ENCODE measurements at places on chromosomes 2 and 18.

GRCh38 chr2:65529419-65529818 is 97.0 kb upstream of the SPRED2 start:
- no peak for DNase-seq

DNA sequence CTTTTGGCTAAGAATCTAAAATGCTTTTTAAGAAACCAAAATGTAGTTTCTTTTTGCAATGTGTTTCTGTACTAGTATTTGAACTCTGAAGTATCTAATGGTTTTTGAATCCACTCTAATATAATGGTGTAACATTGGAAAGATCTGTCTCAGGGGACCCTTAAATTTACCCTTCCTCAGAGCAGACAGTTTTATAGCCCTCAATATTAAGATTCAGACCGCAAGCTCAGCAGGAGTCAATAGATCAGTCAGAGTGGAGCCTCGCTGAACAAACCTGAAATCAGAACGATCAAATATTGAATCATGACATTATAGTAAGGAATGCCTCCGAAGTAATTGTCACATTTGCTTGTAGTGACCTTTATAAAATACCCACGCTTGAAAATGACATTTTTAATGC is 18.3 kb downstream of the SGPP2 start:
- no peak for DNase-seq

DNA sequence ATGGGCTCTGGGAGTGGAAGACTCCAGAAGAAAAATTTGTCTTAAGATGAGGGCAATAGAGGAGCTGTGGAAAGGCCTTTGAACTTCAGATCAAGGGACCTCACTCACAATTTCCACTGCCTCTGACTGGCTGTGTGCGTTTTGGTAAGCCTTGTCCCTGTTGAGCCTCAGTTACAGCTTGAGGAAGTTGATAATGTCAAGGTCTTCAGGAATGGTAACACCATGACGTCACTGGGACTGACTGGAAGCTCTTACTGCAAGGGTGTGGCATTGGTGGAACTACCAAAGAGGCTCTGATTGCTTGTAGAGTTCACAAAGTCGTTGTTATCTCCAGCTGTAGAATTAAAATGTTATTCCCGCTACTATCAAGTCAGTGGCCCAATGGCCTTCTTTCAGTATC is 29.2 kb upstream of the CTAGE1 start:
- no peak for DNase-seq

DNA sequence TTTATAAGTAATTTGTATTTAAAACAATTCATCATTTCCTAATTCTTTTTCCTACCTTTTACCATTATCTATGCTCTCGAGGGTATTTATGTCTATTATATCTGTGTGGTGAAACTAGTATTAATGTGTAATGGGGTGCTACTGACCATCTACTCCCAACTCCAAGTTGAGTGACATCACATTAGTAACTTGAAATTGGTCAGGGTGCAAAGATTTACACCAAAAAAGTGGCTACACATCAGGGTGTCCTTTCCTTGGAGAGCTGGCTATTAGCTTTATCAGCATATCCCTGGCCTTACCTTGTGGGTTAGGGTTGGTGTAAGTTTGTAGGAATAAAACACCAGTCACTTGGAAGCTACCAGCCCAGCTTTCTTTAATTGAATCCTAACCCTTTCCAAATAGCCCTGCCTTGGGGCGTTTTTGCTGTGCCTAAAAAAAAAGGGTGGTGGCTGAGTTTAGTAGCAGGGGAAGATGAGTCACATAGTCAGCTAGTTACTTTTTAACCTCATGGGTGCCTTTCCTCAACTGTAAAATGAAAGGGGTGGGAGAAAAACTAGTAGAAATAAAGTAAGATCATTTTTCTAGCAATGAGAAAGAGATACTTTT is 14.0 kb downstream of the ANXA4 start:
- no peak for DNase-seq

DNA sequence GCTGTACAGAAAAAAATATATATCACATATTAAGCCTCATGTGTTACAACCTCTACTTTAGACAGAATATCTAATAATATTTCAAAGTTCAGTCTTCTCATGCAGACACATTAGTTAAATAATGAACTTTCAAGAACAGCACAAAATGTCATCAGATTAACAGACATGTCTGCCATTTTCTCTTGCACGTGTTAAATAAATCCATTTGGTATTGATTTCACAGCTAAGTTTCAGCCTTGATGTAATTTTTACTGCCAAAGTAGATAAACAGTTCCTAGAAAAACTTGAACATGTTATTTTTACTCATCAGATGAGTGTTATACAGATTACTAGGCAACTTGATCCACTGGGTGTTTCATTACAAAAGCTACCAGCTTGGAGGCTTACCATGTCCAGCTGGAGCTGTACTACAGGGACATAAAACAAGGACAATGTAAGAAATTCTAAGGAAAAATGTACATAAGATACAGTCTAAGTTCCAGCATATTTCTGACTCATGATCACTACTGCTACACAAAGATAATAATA is 290.7 kb upstream of the DDX18 start:
- no peak for DNase-seq

GRCh38 chr2:200397785-200398184 is 91.3 kb downstream of the SPATS2L start:
- DNase-seq, result no peak

GRCh38 chr2:53484531-53484930 is 283.1 kb upstream of the CHAC2 start:
- DNase-seq, result no peak

DNA sequence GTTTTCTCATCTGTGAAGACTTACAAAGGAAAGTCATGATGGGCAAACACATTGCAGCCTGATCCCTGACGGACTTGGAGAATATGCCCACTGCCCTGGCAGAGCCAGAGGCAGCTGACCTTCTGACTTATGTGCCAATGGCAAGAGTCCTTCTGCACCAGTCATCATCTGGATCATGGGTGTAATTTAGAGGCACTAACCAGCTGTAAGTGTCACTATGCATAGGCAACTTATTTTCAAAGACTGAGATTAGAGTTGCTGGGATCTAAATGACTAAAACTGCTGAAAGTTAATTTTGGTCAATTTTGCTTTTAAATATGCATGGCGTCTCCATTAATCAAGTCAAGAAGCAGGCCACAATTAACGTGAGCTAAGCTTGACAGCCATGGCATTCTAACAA is 261.2 kb downstream of the BCL11A start:
- no peak for DNase-seq

DNA sequence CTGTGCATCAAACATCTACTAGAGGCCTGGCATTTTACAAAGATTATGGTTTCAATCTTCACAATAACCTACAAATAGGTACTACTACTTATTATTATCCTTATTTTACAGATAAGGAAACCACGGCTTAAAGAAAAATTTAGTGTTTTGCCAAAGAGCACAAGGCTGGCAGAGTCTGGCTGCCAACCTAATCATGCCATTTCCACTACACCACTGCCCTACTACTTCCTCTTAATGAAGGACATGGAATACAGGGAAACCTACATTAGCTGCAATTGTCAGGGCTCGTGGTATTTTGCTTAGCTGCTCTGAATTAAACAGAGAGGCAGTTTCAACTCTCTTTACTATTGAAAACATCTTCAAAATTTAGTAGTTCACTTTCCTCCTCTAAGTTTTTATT is 5.9 kb downstream of the MBOAT2 start:
- DNase-seq, result no peak

- DNase-seq, result no peak
These were observed 123.6 kb downstream of the LRATD1 start for GRCh38 chr2:14756122-14756541.

- DNase-seq, result no peak
These were observed 5.6 kb downstream of the RAX start for GRCh38 chr18:59267503-59268126.

DNA sequence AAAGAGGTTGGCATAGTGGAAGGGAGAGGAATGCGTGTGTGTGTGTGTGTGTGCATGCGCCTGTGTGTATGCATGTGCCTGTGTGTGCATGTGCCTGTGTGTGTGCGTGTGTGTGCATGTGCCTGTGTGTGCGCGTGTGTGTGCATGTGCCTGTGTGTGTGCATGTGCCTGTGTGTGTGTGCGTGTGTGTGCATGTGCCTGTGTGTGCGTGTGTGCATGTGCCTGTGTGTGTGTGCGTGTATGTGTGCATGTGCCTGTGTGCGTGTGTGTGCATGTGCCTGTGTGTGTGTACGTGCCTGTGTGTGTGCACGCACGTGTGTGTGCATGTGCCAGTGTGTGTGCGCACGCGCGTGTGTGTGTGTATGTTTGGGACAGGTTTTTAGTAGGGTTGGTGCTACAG is 205.1 kb downstream of the MEMO1 start:
- DNase-seq, result no peak

DNA sequence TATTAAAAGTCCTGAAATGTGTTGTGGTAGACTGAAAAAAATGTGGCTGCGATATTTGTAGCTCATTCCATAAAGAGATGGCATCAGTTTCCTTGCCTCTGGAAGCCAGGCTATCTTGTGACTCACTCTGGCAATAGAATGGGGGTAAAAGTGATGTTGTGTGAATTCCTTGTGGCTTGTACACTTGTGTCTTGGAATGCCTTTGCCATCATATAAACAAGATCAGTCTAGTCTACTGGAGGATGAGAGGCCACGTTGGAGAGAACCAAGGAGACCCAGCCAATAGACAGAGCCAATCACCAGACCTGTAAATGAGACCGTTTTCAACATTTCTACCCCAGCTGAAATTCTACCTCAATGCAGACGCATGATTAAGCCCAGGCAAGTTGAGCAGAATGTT is 254.1 kb downstream of the TRIB2 start:
- no peak for DNase-seq

GRCh38 chr18:75172299-75173124 is 36.4 kb downstream of the PTGR3 start:
- DNase-seq, result no peak

DNA sequence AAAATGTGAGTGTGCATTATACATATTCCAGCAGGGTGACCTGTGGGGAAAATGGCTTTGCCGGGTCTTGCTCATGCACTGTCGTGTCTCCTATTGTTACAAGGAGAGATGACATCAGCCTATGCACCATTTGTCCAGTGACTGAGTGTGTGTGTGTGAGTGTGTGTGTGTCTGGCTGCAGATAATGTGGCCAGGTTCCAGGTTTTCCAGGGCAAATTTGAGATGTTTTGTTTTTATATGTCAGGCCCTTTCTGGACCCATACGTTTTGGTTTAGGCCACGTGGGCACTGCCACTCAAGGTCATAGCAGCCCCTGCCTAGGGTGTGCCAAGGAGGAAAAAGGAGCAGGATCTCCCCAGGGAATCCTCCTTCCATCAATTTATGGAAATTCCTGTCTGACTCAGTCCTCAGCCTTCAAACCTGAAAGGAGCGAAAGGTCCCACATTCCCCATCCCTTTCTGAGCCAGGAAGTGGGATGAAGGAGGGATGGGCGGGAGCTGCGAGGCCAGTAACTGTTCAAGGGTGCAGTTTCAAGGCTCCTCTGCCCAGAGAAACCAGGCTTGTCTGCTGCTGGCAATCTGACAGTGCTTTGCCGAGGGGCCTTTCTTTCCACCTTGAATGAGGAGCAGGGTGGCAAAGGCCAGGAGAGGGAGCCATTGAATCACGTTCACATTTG is 93.0 kb upstream of the SMAD2 start:
- DNase-seq, result no peak

DNA sequence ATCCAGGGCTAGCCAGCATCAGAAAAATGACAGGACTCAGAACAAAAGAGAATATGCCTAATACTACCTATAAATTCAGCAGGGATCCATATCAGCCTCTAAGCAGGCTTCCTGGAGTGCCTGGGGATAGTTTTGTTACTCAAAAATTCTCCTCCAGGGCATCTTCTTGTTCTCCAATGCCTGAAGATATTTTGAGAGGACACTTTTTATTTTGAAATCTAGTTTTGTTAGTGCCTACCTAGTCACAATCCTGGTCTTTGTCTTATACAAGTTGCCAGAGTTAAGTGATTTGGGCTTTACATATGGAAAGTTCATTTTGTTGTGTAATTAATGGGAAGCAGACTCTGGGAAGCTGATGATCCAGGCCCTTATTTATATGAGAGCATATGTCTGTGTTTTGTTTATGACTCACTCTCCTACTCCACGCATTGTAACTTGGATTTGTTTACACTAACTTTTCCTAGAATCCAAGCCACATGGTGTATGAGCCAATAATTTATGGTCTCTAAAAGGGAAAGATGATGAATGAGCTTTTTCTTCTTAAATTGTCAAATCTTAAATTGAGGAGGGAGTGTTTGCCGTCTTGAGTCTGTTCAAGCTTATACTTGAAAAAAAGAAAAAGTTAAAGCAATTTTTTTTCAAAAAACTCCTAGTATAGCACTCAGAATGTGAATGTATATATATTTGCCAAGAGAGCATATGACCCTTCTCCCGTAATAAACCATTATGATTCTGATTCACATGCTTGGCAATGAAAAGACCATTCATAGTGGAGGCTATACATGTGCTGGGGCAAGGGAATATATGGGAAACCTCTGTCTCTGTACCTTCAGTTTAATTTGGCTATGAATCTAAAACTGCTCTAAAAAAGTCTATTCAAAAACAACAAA is 370.3 kb downstream of the SETBP1 start:
- DNase-seq, result no peak

GRCh38 chr2:207720517-207721187 is 9.2 kb downstream of the CCNYL1 start:
- DNase-seq, result no peak

DNA sequence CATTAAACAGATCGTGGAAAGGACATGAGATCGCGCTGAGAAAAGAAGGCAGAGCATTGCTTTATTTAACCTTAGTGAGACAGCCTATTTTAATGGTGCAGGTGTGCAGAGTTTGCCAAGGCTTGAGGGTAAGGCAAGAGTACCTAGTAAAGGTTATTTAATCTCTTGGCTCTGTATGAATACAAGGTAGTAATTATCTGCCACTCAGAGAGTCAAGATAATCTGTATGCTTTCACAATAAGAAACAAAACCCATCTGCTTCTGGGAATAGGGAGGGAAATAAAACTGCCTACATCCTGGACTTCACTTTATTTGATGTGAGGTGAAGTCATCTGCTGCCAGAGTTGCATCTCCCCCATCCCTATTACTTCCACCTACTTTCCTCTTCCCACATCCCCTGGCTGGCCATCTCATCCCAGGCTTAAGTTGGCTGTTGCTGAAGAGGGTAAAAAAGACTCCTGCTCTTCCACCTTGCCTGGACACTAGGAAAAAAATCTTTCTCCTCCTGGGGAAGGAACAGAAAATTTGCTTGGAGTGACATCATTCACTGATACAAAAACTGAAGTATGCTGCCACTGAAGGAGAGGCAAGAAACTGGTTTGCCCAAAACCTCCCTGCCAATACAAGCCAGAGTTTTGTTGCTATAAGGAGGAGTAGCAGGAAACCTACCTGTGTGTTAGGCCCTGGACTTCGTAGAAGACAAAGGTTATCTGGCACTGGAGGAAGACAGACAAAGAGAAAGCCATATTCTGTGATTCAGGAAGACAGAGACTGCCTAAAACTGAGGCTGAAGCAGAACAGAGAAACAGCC is 35.8 kb upstream of the ARHGAP25 start:
- DNase-seq, result no peak

- peak; percentile 13 for DNase-seq
These were observed 521.0 kb downstream of the PLCL1 start for GRCh38 chr2:198325359-198325758.

GRCh38 chr2:186256540-186256939 is 229.5 kb upstream of the ZC3H15 start:
- DNase-seq, result no peak

Data from activated CD4-positive, alpha-beta T cell treated with anti-CD3 and anti-CD28 coated beads for 4 hours (primary cell).